CD4-positive, alpha-beta T cell treated with Interleukin-6 for 4 hours (primary cell): ENCODE measurements at places on chromosomes 1 and 21.

DNA sequence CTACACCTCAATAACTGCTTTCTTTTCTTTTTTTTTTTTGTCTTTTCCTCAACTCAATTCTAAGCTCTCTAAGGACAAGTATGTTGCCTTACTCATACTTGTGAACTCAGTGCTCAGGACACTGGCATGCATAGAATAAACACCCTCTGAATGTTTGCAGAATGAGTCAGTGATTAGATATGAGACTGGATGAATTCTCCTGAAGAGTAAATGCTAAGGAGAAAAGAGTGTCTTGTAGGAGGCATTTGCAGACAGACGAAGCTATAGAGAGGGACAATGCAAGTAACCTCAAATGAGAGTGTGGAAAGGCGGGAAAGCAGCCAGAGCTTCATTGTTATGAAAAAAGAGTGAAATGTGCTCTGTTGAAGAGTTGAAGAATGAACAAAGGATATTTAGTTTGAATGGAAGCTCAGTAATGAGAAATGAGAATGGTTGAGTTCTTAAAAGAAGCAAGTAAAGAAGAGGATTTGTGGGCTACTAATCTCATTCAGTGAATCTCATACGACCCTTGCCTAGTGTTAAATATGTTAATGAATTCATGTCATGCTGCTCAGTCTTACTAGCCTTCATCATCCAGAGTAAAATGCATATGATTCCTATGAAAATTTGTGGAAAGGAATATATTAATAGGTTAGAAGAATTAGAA lies 166.1 kb upstream of the DPYD start:
- DNase-seq, result no peak

DNA sequence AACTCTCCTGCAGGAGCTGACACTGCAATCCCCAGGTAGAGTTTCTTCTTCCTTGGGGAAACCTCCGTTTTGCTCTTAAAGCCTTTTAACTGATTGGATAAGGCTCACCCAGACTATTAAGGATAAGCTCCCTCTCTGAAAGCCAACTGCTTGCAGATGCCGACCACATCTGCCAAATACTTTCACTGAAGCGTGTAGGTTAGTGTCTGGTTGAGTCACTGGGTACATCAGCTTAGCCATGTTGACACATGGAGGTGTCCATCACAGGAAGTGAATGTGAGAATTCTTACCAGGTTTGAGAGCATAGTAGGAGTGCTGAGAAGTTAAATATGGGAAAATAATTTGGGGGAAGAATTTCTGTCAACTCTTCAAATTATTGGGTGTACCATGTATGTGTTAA lies 202.0 kb downstream of the AJAP1 start:
- DNase-seq, result no peak

DNA sequence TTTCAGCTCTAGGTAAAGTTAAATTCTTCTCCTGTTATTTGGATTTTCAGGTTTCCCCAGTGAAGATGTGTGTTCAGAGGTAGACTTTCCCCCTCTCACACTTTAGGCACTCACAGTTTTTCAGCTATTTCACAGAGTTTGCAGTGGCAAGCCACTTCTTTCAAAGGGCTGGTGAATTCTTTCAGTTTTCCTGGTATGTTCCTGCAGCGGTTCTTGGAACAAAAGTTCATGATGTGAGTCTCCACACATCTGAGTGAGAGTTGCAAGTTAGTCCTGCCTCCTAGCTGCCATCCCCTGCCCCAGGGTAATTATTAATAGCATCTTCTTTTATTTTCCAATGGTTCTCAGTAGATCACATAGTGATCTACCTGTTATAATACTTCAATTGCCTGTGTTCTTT lies 27.3 kb upstream of the CD84 start:
- no peak for DNase-seq

DNA sequence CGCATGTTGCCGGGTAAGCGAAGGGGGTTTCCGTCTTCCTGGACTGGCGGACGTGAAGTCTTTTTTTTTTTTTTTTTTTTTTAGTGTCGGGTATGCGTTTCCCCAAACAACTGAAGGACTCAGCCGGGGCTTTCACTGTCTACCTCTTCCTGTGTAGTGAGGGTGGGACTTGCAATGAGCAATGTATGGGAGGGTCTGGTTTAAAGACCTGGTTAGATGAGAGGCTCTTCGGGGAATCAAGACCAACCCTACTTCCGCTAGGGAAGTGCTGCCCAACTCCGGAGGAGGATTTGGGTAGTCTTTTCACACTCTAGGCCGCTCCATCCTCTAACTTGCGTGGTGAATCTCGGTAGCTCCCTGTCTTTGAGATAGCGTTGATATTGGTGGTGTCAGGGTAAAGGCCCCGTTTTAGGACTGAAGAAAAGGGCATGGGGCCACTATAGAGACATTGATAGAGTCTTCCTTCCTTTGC lies 754 bp downstream of the PRRC2C start:
- peak; percentile 69 for DNase-seq

DNA sequence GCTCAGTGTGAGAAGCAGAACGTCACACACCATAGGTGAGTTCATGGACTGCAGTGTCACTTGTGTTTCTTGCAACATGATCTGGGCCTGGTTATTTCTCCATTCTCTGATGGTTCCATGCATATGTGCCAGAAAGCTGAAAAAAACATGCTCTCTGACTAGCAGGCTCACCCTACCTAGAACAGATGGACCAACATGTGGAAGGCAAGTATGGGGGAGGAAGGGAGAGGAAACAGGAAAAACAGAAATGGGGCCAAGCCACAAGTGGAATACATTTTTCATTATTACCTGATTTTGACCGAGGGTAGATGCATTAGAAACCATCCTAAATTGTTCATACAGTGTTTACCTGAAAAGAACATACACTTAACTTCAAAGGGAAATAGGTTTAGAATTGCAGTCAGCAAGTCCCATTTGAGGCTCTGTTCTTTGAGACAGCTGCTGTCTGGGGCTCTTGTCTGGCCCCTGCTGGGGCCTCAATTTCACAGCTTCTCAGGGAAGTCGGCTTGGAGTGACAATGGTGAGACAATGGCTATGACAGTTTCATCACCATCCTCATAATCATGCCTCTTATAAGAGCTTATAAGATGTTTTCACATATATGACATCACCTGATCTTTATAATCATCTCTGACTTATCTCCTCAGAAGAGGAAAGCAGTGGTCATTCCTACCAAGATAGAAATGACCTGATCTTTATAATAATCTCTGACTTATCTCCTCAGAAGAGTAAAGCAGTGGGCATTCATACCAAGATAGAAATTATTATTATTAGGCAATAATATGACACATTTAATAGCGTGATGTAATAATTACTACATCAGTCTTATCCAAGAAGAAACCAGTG lies 327.3 kb downstream of the SIPA1L2 start:
- DNase-seq, result no peak

- DNase-seq, result no peak
These were observed 561.2 kb downstream of the KIF26B start for GRCh38 chr1:245715970-245716369.

- no peak for DNase-seq
These were observed 132.5 kb downstream of the GALNT2 start for GRCh38 chr1:230199554-230199953.

DNA sequence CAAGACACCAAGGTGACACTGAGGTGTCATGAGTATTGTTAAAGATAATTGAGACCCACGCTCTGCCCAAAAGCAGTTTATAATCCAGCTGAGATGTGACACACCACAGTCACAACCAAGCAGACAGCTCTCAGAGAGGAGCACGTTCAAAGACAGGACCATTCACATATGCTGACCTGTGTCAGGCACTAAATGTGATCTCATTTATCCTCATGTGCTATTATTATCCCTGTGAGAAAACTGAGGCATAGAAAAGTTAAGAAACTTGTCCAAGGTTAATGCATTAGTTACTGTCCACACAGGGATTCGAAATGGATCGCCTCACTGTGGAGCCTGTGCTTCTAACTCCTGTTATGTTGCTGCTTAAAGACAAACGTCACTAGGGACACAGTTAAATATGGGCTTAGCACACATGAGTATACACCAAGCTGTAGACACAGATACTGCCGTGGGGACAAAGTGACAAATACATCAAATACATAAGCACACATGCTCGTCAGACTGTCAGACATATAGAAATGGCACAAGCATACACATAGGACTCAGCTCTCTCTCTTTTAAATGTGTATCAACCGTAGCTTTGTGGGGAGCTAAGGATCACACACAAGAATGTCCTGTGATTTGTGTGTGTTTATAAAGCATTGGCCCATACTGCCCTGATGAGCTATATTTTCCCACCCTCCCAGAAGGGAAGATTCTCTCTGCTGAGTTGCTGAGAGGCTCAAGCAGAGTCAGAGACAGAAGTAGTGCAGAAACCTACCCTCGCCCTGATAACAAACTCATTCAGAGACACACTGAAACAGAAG lies 3.5 kb upstream of the IGSF8 start:
- no peak for DNase-seq

GRCh38 chr1:24727501-24728216 lies 17.6 kb upstream of the CLIC4 start:
- no peak for DNase-seq

GRCh38 chr1:36905941-36906340 lies 128.4 kb downstream of the GRIK3 start:
- no peak for DNase-seq

DNA sequence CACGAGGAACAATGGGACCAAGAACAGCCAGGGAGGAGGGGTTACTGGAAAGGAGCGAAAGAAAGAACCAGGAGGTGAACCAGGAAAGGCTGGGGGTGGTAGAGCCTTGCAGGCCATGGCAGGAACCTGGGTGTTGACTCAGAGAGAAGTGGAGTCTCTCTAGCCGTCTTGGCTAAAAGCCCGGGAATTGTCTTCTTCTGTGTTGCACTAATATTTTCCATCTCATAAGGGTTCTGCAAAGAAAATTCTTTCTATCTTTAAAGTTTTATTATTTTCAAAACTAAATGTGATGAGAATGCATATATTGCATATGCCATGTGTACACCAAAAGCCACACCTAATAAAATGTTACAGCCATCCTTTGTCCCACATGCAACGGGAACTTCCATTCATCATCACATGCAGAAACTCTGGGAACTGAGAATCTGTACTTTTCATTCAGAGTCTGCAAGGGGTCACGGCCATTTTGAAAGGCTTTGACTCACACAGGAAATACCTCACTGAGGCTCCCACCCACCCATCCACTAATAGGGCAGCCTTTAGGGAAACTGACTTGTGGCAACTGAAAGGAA lies 38.0 kb downstream of the ERG start:
- DNase-seq, result no peak

DNA sequence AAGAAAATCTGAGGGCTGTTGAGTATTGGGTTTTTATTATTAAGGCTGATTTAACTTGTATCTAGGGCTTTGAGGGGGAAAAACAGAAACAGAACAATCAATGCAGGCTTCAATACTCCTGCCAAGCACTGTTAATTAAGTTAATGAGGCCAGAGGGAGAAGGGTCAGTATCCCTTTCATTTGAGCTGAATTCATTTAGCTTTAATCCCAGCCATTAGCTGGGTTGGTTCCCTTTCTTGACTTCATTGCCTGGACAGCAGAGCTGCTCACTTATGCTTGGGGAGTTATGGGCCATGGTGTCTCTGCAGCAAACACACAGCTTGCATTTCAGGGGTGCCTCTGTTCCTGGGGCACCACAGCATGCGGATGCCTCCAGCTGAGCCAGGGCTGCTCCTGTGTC lies 16.3 kb downstream of the TLR5 start:
- no peak for DNase-seq

DNA sequence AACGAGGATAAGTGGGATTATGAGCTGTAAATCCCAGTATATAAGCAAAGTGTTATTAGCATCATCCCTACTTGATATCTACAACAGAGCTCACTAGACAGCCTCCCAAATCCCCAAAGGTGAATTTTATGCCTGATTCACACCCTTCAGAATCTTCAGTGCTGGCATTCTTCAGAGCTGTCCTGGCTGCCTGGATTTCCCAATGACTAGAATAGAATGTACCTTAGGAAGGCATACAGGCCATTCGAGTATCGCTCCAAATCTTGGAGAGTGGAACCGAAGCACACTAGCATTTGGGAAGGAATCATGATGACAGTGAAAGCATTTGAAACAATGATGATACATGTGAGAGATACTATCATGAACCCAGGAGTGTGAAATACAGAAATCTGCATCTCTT lies 22.3 kb downstream of the ZBTB40 start:
- no peak for DNase-seq

DNA sequence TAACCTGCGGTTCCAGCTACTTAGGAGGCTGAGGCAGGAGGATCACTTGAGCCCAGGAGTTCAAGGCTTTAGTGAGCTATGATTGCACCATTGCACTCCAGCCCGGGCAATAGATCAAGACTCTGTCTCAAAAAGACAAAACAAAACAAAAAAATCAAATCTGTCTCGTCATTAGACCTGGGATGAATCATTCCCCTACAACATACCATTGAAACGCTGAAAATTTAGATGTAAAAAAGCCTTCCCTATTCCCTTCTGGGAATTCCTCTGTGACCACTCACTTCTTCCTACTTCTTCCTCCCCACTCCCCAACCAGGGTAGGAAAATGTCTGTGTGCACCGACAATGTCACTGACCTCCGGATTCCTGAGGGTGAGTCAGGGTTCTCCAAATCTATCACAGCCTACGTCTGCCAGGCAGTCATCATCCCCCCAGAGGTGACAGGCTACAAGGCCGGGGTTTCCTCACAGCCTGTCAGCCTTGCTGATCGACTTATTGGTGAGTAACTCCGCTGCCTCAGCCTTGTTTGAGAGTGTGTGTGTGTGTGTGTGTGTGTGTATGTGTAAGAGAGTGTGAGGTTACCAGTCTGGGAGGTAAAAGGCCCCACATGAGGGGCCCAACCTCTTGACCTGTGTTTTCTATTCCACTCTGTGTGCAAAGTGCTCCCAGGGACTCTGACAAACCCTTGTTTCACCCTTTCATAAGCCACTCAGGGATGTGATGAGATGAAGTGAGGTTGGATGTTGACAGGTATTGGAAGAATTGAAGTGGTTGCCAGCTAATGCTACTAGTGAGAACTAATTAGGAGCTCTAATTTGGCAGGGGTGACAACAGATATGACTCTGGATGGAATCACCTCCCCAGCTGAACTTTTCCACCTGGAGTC lies 16.3 kb upstream of the SARS1 start:
- no peak for DNase-seq

DNA sequence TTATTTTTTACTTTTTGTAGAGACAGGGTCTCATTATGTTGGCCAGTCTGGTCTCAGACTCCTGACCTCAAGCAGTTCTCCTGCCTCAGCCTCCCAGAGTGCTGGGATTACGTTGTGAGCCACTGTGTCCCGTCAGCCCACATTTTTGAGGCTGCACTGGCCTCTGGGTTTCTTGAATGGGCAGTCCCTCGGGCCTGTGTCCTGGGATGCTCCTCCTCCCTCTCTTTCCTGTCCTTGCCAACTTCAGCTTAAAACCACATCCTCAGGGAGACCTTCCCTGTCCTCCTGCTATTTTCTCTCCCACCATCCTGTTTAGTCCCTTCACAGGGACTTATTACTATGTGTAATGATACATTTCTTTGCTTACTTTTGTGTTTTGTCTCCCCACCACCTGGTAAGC lies 31.4 kb upstream of the LYST start:
- no peak for DNase-seq

DNA sequence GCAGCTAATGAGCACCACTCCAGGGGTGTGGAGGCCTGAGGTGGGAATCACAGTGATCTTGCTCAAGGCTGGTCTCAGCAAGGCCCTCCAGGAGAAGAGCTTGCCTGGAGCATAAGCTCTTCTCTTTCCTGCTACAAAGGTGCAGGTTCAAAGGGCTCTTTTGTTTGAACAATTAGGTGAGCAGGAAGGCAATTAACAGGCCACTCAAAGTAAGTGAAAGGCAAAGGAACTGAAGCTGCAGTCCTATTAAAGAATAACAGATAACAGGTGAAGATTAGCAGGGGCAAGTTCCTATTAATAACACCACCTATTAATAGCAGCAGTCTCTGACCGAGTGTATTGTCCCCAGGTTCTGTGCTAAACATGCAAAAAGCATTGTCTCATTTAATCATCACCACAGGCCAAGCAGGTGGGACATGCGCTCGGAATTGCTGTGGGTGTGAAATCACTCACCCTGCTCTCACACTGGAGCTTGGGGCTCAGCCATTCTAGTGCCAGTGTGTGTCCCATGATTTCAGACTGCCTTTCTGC lies 113.8 kb downstream of the RHOU start:
- DNase-seq, result no peak
